CD4-positive, CD25-positive, alpha-beta regulatory T cell (primary cell): ENCODE measurements at places on chromosomes 16 and 17.

- DNase-seq: no peak
Measured at GRCh38 chr16:78469787-78470186, 370.3 kb downstream of the WWOX start.

- DNase-seq: no peak
Measured at GRCh38 chr17:43976963-43977837, 23.5 kb upstream of the PYY start.

DNA sequence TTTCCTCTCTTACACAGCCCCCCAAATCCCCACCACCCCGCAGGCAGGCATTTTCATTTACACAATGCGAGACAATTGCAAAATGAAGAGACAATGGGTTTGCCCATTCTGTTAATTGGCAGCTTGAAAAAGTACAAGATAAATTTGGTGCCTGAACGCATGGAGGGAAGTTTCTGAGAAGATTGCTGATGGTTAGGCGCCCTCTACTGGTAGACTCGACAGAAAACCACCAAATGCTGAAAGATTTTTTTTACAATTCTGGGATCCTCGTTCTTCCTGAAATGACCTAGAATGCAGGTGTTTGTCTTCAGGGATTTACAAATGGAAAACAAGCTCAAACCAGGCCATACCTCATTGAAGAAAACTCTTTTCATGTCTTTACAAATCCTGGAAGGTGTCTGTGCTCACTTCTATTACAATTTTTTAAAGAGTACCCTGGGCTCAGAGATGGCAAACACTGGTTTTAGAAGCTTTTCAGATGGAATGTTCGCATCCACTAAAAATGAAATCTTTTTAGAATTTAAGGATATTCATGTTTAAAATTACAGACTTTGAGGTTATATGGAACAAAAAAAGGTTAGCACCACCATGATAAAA, 338.5 kb downstream of the PMP22 start:
- peak; percentile 24 for DNase-seq

GRCh38 chr16:8547762-8548161, 42.5 kb downstream of the TMEM114 start:
- DNase-seq: no peak

DNA sequence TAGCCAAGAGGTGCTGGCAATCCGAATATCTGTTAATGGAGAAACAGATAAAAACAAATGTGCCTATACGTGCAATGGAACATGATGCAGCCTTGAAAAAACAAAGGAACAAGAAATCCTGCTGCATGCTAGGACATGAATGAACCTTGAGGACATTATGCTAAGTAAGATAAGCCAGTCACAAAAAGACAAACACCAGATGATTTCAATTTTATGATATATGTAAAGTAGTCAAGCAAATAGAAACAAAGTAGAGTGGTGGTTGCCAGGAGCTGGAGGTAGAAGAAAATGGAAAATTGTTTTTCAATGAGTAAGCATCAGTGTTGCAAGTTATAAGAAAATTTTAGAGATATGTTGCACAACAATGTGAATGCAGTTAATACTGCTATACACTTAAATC, 409.7 kb upstream of the CDH8 start:
- DNase-seq: no peak

GRCh38 chr17:21280081-21280518, 4.4 kb upstream of the MAP2K3 start:
- DNase-seq: peak; percentile 85

- no peak for DNase-seq
Measured at GRCh38 chr17:17730250-17730935, 49.1 kb downstream of the RAI1 start.

DNA sequence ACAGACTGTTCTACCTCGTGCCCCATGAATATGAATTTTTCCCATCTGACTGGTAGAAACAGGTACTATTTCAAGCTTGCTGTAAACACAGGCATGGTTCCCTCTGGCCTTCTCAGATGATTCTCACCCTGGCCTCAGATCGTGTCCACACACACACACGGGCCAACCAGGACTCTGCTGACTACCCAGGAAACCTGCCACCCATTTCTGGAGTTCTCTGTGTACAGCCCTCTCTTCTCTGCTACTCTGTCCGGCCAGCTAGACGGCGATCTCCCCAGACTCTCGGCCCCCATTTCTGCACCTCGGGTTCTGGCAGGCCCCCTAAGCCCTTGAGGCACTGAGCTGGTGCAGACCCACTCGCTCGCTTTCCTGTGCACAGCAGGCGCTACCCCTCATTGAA, 31.2 kb downstream of the RPA1 start:
- no peak for DNase-seq

- no peak for DNase-seq
Measured at GRCh38 chr17:16928406-16929034, 43.4 kb downstream of the TNFRSF13B start.

DNA sequence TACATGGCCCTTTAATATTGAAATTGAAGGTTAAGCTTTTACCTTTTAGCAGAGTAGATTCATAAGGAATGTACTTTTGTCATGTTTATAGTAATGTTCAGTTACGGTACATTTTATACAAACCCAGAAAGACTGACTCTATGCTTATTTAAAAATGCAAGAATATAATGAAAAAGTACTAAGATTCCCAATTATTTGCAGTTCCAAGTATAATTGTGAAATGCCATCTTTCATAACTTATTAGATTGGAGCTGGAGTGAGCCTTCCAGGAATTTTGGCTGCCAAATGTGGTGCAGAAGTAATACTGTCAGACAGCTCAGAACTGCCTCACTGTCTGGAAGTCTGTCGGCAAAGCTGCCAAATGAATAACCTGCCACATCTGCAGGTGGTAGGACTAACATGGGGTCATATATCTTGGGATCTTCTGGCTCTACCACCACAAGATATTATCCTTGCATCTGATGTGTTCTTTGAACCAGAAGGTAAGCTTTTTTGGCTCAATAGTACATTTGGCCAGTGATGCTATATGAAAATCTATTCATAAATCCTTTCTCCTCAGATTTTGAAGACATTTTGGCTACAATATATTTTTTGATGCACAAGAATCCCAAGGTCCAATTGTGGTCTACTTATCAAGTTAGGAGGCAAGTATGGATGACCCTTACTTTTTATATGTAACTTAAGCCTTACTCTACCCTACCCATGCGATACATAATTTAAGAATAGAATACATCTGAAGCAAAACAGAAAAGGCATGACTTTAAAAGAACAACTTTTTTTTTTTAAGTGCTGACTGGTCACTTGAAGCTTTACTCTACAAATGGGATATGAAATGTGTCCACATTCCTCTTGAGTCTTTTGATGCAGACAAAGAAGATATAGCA, 4.2 kb downstream of the SRSF2 start:
- no peak for DNase-seq

DNA sequence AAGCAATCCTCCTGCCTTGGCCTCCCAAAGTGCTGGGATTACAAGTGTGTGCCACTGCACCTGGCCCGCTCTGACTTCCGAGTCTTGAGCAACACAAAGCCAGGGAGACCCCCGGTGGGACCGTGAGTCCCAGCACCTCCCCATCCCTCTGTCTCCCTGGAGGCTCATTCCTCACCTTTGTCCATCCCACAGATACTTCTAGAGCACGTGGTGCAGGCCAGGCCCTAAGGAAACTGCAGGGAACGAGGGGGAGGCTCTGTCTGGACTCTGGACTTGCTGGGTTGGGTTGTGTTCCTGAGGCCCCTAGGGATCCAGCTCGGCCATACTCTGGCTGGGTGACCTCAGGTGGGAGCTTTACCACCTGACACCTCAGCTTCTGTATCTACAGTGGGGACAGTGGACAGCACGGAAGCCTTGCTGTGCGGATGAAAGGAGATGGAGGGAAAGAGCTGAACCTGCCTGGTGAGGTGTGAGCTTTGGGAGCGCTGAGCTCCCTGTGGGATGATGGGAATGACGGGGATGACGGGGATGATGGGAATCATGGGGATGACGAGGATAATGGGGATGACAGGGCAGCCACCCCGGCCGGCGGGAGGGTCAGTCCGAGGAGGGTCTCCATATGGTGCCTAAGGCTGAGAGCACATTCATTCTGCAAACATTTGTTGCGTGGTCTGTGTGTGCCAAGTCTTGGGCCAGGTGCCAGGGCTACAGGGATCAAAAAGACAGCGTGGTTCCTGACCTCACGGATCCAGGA, 26.6 kb downstream of the C16orf74 start:
- DNase-seq: no peak

- no peak for DNase-seq
Measured at GRCh38 chr17:10171122-10171571, 27.3 kb downstream of the GAS7 start.

GRCh38 chr17:50541716-50542688, 5.0 kb upstream of the SPATA20 start:
- DNase-seq: peak; percentile 81

DNA sequence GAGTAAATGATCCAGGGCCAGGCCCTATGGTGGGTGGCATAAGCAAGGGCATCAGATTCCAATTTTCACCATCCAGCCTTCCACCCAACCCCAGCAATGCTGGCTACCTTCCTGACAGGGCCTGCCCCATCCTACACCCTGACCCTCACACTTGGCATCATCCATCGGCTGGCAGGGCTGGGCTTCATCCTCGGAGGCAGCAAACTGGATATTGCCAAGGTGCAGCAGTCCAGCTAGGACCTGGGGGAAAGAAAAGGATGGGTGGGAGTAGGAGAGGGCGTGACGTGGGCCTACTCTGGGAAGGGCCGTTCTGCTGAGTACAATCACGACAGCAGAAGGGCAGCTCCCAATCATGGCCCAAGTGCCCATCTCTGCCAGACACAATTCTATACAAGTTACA, 23.5 kb downstream of the MYO19 start:
- no peak for DNase-seq

DNA sequence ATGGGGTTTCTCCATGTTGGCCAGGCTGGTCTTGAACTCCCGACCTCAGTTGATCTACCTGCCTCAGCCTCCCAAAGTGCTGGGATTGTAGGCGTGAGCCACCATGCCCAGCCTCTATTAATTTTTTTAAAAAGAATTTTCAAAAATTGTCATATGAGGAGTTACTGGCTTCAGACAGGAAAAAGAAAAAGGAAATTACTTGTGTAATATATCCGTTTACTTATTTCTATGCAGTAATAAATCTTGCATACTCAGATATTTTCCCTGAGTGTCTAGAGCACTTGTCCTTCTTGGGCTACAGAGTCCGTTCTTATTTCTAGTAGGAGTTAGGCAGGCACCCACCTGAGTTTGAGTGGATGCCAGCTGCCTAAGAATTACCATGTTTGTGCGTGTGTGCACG, 85.8 kb downstream of the VMP1 start:
- no peak for DNase-seq

GRCh38 chr16:17365591-17366298, 105.0 kb downstream of the XYLT1 start:
- DNase-seq: no peak

- no peak for DNase-seq
Measured at GRCh38 chr16:6482696-6483468, 849.8 kb upstream of the RBFOX1 start.

DNA sequence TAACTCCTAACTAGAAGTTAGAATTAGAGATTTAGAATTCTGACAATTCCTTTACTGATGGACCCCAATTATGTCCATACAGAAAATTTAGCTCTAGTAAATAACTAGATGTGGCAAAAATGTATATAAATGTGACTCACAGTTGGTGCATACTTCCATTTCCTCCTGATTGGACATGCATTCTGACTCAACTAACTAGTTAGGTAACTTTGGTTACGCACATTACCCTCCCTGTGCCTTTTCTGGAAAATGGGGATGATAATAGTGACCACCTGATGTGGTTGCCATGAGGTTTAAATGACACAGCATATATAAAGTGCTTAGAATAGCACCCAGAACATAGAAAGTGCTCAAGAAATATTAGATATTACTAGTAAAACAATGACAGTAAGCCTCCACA, 550.0 kb upstream of the SALL1 start:
- no peak for DNase-seq

GRCh38 chr16:22262460-22262859, 34.7 kb upstream of the POLR3E start:
- no peak for DNase-seq

DNA sequence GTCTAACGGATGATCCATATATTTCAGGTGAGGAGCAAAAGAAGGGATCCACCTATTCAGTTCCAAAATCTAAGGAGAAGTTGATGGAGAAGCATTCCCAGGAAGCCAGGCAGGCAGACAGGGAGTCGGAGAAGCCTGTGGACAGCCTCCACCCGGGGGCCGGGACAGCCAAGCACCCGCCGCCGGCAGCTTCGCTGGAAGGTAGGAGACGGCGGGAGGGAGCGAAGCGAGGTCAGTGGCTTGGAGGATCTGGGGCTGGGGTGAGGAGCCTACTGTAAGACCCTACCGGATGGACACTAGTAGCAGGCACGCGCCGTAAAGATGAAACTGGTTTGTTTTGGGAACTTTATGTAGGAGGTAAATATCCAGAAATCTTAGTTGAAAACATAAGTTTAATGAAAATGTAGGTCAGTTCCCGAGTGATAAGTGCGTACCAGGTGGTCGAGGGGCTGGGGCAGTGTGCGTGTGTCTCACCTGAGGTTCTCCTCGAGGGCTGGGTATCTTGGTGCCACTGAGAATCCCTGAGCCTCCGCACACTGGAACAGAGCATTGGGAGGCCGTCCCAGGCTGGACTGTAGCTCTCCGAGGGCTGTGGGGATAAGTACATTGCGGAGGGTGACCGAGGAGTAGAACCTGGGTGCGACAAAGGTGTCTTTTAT, 714 bp downstream of the SPATA33 start:
- no peak for DNase-seq

GRCh38 chr17:62085511-62086408, 20.7 kb upstream of the MED13 start:
- no peak for DNase-seq

DNA sequence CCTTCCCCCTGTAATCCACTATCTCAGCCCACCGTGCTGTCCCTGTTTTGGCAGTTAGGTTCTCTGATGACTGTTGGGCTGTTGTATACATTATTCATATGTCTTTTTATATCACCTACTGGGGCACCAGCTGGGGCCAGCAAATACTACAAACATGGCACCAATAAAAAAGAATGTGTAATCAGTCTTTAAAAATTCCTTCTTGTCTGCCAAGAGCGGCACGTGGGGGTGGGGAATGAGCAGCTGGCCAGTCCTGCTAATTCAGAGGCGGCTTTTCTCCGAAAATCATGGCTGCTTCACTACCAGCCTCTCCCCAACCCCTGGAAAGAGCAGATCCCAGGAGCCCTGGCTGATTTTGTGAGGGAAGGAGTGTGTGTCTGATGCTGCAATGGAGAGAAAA, 77.7 kb upstream of the EEF2KMT start:
- no peak for DNase-seq

- DNase-seq: no peak
Measured at GRCh38 chr17:49414271-49414621, 436 bp downstream of the PHB1 start.

- no peak for DNase-seq
Measured at GRCh38 chr17:49549691-49550678, 25.7 kb upstream of the NXPH3 start.
